ENCODE measurements at places on chromosomes 4 and X. TPM values are rescaled to one million over a fixed set of nuclear protein-coding genes. Genes with fewer than 3 reads are reported as not detected.

The SSX3 gene
- not detected for total RNA-seq

The XKRX gene
- 3.7 TPM for total RNA-seq

The FAM50A gene
- total RNA-seq = 17.9 TPM

The CT45A1 gene
- not detected for total RNA-seq

The DTHD1 gene
- 0.08 TPM for total RNA-seq

The WDR17 gene
- 0.48 TPM for total RNA-seq

The HSFX1 gene
- 0.32 TPM for total RNA-seq

The CHRNA9 gene
- total RNA-seq = not detected

The AMOT gene
- total RNA-seq = 3.3 TPM

The BCLAF3 gene
- total RNA-seq = 5.2 TPM

The TMPRSS11D gene
- 196 TPM for total RNA-seq

The SRPX gene
- total RNA-seq = 6.8 TPM

The GAGE12F gene
- total RNA-seq = not detected

DNA sequence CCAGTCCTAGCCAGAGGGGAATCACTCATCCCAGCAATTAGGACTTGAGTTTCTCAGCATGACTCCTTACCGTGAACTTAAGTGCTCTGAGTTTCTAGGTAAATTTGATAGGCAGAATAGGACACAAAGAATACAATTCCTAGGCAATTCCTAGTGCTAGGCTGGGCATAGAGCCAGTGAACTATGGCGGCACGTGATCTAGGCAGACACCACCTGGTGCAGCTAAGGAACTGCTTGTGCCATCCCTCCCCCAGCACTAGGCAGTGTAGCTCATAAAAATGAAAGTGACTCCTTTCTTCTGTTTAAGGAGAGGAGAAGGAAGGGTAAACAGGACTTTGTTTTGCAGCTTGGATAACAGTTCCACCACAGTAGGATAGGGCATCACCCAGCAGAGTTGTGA lies 736.3 kb upstream of the PCDH7 start:
- no peak for ATAC-seq

DNA sequence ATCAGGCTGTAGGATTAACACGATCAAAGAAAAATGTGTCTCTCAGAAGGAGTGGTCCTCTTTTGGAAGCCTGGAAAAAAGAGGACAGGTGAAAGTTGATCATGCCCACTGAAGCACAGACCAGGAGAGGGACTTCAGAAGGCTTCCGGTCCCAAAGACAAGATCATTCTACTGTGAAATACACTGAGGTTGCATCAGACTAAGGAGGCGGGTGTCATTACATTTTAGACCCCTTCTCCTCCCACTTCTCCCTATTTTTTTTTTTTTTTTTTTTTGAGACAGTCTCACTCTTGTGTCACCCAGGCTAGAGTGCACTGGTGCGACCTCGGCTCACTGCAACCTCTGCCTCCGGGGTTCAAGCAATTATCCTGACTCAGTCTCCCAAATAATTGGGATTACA lies 67.5 kb downstream of the RBM47 start:
- peak; percentile 16 for ATAC-seq

DNA sequence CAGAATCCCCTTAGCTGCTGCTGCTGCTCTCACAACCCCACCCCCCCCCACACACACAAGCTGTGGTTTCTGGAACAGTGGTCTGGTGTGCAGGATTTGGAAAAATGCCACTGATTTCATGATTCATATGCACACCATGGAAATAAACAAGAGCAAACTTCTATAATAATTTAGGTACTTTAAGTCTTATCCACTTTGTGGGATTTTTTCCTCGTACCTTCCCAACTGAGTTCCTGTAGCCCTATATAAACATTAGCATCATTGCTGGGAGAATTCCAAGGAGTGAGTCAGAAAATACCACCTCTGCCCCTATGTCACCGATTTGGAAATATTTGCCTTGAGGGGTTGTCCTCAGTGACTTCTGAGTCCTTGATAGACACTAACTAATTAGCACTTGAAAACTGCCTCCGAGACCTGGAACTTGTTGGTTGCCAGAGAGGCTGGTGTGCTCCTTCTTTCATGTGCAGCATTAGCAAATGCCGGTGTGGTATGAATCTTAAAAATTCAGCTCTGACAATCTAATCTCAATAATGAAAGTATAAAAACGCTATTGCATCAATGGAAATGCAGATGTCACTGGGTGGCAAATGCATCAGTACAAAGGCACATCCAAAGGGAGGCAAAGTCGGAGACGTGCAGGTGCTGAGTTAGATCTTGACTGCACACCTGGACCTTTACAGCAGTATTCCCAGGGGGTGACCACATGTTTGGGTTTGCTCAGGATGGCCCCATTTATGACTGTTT lies 61.8 kb downstream of the CPE start:
- no peak for ATAC-seq

DNA sequence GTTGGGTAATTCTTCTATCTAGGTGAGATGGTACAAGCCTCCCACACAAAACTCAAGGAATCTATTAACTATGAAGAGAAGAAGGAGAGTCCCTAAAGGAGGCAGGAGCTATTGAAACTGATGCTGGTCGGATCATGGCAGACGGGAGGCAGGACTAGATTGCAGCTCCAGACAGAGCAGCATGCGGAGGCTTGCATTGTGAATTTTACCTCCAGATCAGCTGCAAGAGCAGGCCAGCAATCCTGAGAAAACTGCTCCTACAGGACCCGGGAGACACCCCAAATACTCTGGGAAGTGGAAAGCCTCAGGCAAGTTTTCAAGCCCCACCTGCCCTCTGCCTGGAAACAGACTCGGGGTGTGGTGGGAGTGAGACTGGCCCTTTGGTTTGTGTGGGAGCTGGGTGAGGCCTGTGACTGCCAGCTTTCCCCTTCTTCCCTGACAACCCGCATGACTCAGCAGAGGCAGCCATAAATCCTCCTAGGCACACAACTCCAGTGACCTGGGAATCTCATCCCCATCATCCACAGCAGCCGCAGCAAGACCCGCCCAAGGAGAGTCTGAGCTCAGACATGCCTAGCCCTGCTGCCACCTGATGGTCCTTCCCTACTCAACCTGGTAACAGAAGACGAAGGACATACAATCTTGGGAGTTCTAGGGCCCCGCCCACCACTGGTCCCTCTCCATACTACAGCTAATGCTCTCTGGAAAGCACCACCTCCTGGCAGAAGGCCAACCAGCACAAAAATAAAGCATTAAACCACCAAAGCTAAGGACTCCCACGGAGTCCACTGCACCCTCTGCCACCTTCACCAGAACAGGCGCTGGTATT lies 30.9 kb downstream of the GATB start:
- peak; percentile 93 for ATAC-seq

GRCh38 chr4:27084685-27085361 lies 224.2 kb downstream of the STIM2 start:
- no peak for ATAC-seq

DNA sequence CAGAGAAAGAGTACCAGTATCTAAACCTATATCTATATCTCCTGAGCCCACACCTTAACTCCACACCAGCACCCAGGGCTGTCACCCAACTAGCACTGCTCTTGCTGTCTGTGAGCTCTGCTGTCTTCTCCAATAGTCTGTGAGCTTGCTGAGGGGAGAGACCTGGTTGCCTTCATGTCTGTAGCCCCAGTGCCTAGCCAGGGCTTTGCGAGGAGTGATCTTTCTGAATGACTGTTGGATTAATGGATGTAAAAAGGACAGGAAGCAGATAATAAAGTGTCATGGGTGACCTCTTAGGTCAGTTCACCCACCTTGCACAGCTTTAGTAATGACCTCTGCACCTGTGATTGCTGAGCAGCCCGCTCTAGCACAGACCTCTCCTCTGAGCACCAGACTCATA lies 30.5 kb downstream of the CNGA2 start:
- no peak for ATAC-seq

DNA sequence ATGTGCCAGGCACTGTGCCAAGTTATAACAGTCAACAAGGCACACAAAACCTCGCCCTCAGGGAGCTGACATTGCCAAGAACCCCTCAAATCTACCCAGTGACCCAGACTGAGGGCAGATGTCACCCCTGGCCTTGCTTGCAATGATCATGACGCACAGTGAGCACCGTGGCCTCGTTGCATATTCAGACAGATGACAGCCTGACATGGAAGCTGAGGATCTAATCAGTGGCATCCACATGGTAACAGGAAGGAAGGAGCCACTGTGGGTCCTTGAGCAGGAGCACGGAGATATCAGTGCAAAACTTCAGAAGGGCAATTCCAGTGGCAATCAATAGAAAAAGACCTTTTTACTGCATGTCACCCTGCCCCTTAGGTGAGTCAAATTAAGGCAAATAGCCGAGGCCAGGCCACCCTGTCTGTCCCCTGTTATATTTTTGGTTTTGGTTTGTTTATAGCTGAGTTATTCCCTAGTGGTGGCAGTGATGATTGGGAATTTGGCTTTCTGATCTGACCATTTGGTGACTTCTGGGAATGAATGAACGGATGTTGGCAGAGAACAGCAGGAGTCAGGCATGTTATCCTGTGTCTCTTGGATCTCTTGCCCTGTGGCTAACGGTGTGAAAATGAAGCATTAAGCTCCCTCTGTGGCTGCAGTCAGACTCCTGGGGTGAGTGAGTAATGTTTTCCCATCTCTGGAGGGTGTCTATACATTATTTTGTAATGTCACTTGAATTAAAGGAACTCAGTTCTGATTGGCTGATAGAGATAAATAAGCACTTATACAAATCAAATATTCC lies 20.4 kb downstream of the WDR13 start:
- no peak for ATAC-seq

GRCh38 chr4:38129460-38130227 lies 169.4 kb downstream of the PTTG2 start:
- ATAC-seq = no peak

DNA sequence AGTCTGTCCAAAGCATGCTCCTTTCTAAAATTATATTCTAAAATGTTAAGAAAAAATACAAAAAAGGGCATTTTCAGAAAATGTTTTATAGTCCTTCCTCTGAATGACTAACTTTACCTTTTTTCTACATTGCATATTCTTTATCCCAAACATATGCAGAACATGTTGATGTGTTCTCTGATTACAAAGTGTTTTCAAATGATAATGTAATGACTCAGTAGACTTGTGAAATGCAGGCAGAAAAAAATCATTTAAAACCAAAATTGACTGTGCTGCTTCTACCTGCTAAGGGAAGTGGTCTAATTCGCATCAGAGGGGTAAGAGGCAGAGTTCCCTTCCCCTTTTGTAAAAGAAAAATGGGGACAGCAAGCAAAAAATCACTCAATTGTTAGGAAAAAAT lies 22.7 kb upstream of the YTHDC1 start:
- ATAC-seq = no peak

- ATAC-seq = no peak
These were observed 81.4 kb upstream of the GPR34 start for GRCh38 chrX:41607264-41607832.

All from esophagus mucosa (tissue), 1 donor.